Osteoblast (primary cell): ENCODE measurements at places on chromosomes 7 and 10.

GRCh38 chr10:90413196-90413595 is 444.6 kb downstream of the HTR7 start:
- DNase-seq = no peak

DNA sequence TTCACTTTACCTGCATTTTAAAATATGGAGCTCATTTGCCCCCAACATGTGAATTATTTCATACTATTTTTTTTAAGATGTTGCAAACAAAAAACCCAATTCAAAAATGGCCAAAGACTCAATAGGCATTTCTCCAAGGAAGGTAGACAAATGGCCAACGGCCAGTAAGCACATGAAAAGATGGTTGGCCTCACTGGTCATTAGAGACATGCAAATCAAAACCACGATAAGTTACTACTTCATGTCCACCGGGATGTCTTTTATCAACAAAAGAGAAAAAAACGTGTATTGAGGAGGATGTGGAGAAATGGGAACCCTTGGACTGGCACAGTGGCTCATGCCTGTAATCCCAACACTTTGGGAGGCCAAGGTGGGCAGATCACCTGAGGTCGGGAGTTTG is 3.4 kb upstream of the CTBP2 start:
- DNase-seq = peak; percentile 84

DNA sequence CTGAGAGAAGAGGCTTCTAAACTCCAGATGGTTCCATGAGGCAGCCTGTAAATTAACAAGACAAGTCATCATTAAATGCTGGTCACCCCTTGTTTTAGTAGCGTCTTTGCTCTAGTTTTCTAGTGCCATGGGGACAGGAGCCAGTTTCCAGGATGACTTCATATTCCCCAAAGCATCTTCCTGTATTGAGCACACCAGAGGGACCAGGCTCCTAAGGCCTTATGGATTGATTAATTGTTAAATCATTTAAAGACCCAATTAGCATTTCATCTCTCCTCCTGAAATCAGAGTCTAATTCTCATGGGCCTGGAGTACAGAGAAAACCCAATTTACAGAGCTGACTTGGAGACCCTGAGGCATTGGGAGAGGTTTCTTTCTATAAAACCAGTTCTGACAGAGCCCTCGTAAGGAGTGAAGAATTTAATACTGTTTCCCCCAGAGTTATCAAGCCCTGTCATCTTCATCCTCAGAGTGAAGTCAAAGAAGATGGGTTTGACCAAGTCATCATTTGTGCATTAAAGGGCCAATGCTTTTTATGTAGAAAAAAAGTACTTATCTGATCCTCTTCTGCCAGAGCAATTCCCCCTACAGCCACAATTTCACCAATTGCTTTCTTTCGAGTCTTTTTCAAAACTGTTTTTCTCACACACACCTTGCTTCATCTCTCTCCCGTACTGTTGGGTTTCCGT is 678.7 kb downstream of the SDK1 start:
- no peak for DNase-seq

DNA sequence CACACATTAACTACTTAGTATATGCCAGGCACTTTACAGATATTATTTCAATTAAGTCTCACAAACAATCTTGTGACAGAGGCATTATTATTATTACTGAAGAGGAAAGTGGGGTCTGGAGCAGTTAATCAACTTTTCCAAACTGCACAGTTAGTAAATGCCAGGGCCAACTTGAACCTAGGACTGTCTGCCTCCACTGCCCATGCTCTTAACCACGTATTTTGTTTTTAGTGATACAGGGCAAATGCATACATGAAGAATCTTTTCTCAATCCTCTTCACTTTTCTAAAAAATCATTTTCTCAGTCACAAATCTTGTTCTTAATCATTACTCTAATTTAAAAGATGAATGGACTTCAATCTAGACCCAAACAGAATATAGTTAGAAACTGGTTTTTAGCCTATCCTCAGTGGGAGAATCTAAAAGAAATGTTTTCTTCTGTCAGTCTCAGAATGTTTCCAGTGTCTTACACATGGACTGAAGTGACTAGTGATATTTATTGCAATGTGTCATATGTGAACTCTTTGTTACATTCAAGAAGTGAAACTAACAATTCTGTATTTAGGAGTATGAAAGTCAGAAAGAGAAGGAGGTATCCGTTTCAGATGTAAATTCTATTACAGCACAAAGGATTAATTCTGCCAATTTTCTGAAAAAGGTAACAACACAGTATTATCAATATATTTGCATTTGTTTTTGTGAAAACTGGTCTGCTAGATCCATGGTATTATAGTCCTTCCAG is 55.5 kb upstream of the CCNJ start:
- no peak for DNase-seq

DNA sequence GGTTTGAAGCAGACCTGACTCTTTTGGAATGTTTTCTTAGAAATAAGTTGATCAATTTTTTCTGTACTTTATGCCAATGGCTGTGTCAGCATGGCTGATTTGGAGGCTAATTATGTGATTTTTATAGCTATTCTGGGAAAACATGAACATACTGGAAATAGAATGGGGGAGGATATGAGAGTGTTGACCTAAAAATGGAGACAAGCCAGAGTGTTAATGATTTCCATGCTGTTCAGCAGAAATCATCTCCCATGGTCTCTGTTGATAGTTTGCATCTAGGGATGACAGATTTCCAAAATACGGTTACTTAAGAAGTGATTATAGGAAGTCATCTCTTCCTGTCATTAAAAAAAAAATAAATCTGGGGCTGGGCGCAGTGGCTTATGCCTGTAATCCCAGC is 32.7 kb upstream of the DMTF1 start:
- no peak for DNase-seq

DNA sequence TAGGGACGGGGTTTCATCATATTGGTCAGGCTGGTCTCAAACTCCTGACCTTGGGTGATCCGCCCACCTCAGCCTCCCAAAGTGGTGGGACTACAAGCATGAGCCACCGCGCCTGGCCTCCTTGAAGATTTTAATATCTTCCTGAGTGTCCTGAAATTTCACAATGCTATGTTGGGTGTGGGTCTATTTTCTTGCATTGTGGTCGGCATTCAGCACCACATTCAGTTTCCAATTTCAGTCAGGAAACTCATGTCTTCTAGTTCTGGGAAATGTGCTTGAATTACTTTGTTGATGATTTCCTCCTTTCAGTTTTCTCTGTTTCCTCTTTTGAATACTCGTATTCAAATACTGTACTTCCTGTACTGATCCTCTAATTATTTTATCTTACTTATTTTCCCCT is 49.3 kb upstream of the IL6 start:
- no peak for DNase-seq

- no peak for DNase-seq
Observed at GRCh38 chr10:2716596-2716995, 350.8 kb upstream of the PFKP start.

DNA sequence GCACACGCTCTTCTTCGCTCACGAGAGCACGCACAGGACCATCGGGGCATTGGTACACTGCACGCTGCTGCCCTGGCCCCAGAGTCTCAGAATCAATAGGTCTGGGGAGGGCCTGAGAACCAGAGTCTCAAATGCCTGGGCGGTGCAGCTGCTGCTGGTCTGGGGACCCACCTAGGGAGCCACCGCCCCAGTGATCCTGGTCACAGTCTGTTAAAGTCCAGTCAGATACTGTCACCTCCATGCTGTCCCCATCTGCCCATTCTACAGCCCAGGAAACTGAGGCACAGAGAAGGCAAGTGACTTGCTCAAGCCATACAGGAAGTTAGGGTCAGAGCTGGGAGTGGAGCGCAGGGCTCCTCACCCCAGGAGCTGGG is 38.0 kb downstream of the ZCCHC24 start:
- DNase-seq = peak; percentile 9

GRCh38 chr10:69948261-69948660 is 104.4 kb upstream of the MACROH2A2 start:
- no peak for DNase-seq

- DNase-seq = peak; percentile 78
Observed at GRCh38 chr10:76382381-76382851, 951.0 kb downstream of the LRMDA start.

- no peak for DNase-seq
Observed at GRCh38 chr7:74138334-74138867, 35.8 kb upstream of the EIF4H start.

GRCh38 chr7:32580646-32581045 is 85.4 kb downstream of the AVL9 start:
- no peak for DNase-seq
